ENCODE measurements at places on chromosomes 12 and 14.

GRCh38 chr14:85421186-85421877, 108.6 kb upstream of the FLRT2 start:
- DNase-seq, result no peak

- no peak for DNase-seq
Measured at GRCh38 chr14:102525219-102525928, 15.8 kb upstream of the ANKRD9 start.

DNA sequence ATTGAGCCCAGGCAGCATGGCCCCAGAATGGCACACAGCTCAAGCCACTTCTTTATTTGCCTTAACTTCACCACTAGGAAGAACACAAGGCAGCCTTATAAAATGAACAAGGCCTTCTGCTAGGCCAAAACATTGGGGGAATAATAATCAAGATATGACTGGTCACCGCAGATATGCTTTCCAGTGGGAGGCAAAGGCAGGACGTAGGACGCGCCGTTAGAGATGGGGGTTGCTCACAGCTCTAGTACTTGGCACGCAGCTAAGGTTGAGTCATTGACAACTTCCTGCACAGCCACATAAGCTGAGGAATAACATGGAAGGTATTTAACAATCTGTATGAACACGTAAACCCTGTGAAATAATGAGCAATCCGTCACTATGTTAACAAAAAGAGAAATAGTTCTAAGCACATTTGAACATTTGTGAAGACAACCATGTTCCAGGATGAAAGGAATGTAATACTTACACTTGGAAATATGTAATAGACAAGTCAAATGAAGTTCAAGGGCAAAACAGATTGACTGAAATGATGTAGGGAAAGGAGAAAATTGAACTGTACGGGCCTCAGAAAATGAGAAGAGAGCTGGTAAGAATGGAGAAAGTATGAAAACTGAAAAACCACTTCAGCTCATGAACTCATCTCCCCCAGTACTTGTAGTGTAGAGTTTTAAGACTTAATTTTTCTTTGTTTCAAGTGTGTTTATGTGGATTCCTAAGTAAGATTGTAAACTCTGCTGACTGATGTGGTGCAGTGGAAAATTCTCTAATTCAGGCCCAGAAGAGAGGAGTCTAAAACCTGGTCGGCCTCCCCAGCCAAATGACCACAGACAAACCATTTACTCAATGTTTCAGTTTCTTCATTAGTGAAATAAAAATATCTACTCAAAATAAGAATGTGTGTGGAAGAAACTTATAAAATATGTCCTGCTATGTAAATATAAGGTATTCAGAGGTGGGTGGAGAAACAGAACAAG, 59.3 kb upstream of the CCDC91 start:
- DNase-seq, result no peak

DNA sequence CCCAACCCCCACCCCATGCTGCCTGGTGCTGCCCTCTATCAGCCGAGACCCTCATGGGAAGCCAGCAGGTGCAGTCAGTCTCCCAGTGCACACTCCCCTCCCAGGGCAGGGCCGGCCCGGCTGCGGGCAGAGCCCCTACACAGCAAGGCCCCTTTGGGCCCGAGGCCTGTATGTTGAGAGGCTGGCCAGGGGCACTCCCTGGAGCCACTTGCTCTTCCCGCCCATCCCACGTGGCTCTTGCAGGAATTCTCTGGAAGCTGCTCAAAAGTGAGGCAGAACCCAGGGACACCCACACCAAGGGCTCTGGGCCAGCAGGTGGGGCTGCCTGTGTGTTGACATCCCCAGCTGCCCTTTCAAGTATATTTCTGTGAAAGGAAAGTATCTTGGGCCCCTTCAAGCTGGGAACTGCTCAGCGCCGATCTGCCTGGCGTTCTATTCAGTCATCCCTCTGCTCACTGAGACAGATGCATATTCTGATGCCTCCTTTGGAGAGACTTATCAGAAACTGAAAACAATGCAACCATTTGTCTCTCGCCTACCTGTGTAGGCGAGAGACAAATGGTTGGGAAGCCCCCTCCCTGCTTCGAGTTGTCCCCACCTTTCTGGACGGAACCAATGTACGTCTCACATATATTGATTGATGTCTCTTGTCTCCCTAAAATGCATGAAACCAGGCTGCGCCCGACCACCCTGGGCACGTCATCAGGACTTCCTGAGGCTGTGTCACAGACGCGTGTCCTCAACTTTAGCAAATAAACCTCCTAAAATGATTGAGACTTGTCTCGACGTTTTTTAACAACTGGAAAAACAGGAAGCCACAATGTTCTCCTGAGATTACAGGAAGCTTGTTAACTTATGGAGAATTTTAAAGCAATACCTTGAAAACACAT, 6.0 kb downstream of the GPR132 start:
- DNase-seq, result no peak

- DNase-seq, result no peak
Measured at GRCh38 chr14:97036086-97036852, 239.1 kb downstream of the VRK1 start.
